T1000 (cell line): ENCODE measurements at places on chromosomes 7 and 10.

- no peak for DNase-seq
These were observed 40.0 kb downstream of the CNNM1 start for GRCh38 chr10:99369126-99369525.

GRCh38 chr7:151539088-151539671, 19.5 kb upstream of the RHEB start:
- DNase-seq: no peak

DNA sequence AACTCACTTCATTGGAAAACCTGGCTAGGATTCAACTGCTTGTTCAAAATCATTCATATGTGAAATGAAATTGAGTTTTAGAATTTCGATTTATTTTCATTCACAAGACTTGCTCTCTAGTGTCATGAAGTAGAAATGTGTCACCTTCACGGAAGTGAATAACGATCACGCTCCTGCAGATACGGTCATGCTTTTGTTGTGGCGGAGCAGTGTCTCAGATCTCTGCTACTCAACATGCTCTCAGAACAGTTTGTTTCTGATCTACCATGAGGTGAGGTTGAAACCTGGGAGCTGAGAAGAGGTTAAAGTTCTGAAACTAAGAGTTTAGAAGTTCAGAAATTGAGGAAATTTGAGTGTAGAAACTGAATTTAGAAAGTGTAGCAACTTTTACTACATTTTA, 13.8 kb upstream of the PITRM1 start:
- no peak for DNase-seq

DNA sequence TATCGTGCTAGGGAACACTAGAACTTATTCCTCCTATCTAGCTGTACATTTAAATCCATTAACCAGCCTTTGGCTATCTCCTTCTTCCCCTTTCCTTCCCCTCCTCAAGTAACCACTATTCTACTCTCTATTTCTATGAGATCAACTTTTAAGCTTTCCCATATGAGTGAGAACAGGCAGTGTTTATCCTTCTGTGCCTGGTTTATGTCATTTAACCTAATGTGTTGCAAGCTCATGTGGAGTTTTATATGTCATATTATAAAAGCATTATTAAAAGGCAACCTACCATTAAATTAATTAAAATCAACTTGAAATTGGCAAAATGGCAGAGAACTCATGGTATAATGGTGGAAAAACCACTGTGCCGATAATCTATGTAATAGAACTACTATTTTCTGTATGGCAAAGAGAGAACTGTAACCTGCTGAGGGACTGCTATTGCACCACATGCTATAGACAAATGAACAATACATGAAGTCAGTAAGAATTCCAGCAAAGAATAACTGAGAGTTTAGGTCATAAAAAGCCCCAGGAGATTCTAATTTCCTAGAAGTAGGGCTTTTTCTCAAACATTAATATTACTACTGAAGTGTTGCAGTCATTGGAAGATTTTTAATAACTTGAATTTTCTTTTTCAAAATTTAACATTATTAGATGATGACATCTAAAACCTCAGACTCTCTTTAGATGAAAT, 81.8 kb downstream of the LRRN3 start:
- no peak for DNase-seq

- no peak for DNase-seq
These were observed 1.1 kb downstream of the FIS1 start for GRCh38 chr7:101243646-101244374.
